Hepatocyte (in vitro differentiated cells): ENCODE measurements at places on chromosomes 1 and 21.
A peak's percentile ranks its signal among the peaks of the same experiment; 100 is the strongest.

- peak; percentile 81 for DNase-seq
Observed at GRCh38 chr1:26771643-26772321, 16.0 kb upstream of the PIGV start.

DNA sequence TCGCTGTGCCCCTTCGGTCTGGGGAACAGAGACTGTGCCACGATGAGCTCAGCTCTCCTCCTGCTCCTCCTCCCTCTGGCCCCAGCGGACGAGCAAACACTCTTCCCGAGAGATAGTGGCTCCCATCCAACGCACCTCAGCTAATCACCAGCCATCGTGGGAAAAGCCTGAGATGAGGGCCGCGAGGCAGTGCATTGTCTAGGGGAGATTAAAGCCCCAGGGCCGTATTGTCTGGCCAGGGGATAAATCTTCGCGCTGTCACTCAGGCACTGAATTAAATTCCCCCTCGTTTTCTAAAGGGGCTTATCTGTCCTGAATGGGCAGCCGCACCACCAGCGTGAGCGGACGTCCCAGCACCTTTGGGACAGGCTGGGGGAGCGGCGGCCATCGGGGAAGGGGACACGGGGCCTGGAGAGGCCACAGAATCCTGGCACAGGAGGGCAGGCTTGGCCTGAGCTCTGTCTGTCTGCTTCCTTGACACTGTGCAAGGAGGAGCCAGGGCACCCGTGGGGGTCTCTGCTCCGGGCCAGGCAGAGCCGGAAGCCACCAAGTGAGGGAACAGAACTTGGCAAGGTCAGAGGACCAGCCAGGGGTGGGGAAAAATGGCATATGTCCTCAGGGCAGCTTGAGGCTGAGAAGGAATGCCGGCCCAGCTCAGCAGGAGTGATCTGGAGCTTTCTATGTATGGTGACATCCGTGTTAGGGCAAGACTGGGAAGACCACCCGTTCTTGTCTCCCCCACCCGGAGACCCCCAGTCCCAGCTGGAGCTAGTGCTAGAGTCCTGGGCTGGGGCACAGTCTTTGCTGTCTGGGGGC is 32.3 kb downstream of the PRDM16 start:
- DNase-seq: no peak

DNA sequence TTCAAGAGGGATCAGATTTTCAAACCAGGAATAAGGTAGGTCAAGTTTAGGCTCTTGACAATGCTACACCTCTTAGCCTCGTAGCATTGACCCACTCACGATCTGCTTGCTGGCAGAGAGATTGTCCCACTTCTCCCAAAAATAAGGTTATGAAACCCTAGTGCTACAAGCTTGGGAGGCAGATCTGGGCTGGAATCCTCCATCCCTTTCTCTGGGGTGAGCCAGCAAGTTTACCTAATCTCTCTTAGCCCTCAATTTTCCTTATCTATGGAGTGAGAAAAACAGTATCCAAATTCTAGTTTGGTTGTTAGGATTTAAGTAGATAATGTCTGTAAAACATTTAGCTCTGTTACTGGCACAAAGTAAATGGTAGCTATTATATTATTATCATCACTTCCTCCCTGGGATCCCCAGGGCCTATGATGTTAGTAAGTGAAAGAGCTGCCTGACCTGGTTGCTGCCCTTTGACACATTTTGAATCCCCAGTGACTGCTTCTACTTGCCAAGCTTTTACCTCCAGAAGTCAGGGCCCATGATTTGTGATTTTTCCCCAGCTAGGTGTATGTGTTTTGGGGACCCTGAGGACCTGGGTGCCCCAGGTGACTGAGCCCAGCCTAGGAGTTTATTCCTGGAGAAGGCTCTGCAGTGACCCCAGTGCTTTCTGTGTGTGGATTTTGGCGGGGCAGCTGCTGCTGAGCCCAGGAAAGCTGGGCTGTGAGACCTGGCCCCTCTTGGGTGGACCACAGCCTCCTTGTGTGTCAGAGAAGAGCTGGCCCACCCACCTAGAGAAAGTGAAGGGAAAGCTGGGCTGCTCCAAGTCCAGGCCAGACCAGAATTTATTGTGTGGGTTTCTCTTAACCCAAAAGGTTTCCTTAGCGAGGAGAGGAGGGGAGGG is 48.2 kb upstream of the VANGL1 start:
- DNase-seq: no peak

DNA sequence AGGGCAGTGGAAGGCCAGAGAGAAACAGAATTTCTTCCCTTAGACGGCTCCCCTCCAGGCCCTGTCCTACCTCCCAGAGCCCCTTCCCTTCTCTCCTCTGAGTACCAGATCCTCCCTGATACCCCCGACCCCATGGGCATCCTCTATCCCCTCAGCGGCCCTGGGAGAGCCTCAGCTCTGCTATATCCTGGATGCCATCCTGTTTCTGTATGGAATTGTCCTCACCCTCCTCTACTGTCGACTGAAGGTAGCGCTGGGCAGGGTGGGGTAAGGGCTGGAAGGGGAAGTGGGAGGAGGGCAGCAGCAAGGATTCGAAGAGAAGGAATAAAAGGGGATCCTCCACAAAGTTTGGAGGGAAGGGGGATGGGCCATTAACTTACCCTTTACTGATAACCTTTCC is 2.7 kb downstream of the FCER1G start:
- DNase-seq: no peak

DNA sequence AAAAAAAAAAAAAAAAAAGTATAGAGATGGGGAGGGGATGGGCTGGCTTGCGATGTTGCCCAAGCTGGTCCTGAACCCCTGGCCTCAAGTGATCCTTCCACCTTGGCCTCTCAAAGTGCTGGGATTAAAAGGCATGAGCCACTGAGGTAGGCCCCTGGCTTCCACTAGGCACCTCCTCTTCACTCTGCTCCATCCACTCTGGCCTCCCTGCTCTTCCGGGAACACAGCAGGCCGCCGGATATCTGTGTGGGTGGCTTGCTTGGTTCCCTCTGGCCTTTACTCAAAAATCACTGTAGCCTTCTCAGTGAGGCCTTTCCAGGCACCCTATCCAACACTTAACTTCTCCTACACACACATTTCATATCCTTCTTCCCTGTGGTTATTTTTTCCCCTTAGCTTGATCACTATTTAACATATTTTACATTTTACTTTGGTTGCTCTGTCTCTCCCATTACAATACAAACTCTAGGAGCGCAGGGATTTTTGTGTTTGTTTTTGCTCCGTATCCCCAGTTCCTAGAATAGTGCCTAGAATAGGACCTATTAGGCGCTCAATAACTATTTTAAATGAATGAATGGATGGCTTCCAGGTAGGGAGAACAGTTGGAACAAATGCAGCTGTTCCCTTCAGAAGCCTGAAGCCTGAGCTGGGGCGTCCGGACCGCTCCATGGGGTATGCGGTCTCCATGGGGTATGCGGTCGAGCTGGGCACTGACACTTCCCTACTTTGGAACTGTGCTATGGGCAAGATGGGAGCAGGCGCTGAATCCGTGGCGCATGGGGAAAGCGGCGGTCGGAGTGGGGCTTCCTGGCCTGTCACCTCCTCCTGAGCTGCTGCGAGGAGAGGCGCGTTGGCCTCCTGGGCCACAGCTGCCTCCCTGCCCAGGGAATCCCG is 46.7 kb downstream of the H3-3A start:
- DNase-seq: no peak

- no peak for DNase-seq
Observed at GRCh38 chr1:24392604-24392946, 21.0 kb downstream of the STPG1 start.

DNA sequence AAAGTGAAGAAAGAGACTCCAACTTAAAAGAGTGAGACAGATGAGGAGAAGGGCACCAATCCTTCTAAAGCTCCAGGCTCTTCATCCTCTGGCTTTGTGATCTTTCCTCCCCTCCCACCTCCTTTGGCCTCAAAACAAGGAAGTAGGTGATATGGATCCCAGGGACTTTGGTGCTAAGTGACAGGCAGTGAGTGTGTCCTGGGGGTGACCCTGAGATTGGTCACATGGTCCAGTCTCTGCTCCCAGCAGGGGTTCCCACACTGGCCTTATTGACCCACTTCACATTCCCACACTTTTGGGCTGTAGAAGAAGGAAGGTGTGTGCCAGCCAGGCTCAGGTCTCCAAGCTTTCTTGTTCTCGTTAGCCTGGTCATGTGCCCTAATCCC is 401.2 kb upstream of the PROX1 start:
- DNase-seq: no peak

DNA sequence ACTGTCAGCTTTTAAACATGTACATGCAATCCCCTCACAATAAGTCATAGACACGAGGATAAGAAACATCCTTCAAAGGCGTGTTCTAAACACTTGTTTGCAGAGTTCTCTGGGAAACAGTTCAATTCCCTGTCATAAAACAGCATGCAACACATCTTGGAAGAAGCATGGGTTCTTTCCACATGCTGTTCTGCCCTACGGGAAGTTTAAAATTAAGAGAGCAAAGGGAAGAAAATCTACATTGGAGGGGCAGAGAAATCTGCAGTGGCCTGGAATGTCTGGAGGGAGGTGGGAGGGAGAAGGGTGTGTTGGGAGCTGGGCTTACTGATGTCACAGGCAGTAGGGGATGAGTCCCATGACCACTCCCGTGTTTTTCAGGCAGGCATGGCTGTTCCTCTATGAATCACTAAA is 98.3 kb upstream of the SLC2A1 start:
- peak; percentile 60 for DNase-seq

DNA sequence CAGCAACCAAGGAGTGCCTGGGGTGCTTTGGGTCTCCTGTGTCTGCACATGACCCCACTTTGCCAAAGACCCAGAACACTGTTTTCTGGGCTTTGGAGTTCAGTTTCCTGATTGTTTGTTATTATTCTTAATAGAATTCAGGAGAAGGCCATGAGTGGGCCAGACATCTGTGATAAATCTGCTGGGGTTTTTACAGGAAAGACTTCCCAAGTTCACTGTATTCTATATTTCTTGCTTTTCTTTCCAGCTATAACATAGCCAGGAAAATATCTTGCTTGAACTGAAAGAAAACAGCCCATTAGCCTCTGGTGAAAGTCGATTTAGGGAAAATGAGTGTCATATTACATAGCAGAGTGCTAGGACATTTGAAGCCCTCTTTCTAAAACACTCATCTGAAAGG is 345.1 kb upstream of the USP24 start:
- DNase-seq: no peak

DNA sequence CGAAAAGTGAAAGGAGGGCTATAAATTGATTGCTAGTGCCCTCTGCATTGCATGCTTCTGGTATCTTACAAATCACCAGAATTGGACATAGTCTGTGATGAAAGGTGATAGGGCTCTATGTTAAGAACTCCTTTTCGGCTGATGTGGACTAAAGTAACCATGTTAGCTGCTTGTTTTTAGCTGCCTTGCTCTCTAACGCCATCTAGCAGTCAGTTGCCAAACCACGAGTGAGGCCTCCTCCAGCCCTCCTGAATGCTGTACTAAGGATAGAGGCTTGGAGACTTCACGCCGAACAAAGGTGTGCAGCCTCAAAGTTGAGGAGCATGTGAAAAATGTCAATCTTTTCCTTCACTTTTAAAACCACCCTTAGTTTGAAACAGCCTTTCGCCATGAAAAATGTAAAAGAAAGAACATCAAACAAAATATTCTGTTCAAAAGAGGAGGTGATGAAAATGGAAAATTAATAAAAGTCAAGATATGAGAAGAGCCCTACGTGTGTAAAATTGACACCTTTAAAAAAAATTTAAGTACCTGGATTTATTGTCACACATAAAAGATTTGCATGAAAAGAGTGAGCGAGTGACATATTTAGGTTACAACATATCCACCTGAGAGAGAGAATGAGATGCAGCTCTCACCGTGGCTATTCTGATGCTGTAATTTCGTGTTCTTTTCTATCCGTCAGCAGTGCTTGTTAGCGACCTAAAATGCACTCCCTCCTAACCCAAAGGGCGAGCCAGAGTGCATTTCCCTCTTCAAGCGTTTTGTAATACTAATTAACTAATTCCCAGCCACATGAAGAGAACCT is 8.1 kb downstream of the LRRC53 start:
- peak; percentile 76 for DNase-seq

DNA sequence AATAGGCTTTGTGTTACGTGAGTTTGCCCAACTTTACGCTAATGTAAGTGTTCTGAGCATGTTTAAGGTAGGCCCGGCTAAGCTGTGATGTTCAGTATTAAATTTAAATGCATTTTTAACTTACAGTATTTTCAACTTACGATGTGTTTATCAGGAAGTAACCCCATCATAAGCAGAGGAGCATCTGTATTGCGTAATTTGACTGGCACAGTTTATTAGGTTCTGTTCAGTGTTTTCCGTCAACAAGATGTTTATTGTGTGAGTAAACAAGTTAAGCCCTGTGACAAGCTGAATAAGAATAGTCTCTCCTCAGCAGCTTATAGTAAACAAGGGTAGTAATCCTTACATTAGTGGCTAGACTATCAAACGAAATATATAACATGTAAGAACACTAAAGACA is 27.2 kb upstream of the SHISA4 start:
- DNase-seq: no peak

DNA sequence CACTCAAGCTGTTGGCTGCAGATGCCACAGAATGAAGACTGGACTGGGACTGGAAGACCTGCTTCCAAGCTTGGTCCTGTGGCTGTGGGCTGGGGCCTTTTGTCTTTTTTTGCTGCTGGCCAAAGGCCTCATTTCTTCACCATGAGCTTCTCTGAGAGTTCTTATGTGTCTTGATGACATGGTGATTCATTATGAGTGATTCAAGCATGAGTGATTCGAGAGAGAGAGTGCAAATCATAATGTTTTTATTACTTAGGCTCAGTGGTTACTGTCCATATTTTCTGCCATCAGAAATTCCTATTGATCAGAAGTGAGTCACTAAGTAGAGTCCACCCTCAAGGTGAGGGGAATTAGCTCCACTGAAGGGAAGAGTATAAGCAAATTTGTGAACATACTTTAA is 94.0 kb downstream of the PCP4 start:
- DNase-seq: no peak

DNA sequence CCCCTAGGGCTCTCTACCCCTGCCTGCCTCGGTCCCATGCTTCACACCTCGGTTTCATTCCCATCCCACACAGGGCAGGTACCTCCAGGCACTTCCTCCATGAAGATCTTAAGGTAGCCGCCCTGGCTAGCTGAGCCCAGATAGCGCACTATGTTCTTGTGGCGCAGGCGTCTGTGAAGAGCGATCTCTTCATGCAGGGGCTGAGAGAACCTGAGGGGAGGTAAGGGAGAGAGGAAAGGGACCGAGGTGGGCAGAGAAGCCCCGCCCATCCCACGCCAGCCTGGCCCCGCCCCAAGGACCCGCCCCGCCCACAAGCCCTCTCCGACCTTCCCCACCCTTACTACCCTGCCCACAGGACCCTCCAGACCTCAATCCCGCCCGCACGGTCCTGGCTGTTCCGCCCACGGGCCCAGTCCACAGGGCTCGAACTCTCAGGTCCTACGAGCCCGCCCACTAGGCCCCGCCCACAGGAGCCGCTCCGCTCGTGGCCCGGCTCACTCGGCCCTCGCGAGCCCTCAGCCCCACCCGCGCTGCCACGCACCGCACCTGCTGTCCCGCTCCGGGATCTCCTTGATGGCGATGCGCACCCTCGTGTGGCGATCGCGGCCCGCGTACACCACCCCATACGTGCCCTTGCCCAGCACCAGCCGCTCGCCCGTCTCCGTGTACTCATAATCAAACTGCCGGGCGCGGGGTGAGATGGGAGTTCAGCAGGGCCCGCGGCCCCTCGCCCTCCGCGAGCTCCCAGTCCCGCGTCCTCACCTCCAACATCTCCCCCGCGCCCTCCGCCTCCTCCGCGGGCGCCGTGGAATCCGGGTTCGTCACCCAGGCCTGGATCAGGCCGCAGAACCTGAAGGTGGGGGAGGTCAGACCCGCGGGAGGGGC is 6.4 kb downstream of the MAP3K6 start:
- DNase-seq: peak; percentile 54

- DNase-seq: no peak
Observed at GRCh38 chr1:109923946-109924275, 13.3 kb downstream of the CSF1 start.

- DNase-seq: no peak
Observed at GRCh38 chr1:4699376-4700301, 45.2 kb downstream of the AJAP1 start.

- DNase-seq: no peak
Observed at GRCh38 chr1:86487131-86487810, 18.5 kb downstream of the CLCA1 start.
